ENCODE measurements at places on chromosomes 2 and 18.

DNA sequence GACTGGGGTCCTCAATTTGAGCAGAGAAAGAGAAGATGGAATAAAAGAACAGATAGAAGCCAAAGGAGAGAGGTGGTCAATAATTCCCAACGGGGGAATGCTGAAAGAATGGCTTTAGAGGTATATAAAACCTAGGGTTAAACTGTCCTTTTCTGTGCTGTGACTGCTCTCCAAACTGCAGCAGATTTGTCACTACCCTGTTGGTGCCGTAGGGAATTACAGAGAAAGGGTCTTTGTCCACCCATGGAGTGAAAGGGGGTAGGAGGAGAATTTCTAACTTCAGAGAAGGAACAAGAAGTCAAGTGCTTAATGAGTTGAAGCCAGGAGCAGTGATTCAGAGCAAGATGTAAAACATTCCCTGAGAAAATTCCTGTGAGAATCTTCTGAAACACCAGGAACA is 486.5 kb downstream of the NUP35 start:
- no peak for DNase-seq

GRCh38 chr2:147679955-147680531 is 164.8 kb upstream of the ACVR2A start:
- DNase-seq: no peak

GRCh38 chr18:53785811-53786210 is 438.7 kb downstream of the MBD2 start:
- DNase-seq: no peak

- DNase-seq: no peak
Observed at GRCh38 chr2:235866373-235866772, 301.8 kb downstream of the GBX2 start.

DNA sequence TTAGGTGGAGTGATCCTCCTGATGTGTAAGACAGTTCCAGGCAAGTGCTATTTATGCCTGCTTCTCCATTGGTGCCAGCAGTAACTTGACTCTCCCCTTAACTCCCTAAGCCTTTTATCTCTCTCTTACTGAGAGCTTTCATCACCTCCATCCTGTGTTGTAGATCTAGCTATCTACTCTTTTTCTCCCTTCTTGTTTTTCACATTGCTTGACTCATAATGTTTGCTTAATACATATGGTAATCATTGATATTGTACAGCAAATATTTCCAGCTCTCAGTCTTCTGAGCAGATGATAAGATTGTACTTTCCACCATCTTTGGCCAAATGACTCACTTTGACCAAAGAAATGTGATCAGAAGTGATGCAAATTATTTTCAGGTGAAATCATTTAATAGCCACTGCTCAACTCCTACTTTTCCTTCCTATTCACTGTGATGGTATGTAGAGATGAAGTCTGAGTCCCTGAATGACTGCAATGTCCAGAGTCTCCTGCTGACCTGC is 165.0 kb downstream of the PLCL1 start:
- DNase-seq: no peak

- no peak for DNase-seq
Observed at GRCh38 chr2:29015701-29016470, 34.8 kb downstream of the TOGARAM2 start.

DNA sequence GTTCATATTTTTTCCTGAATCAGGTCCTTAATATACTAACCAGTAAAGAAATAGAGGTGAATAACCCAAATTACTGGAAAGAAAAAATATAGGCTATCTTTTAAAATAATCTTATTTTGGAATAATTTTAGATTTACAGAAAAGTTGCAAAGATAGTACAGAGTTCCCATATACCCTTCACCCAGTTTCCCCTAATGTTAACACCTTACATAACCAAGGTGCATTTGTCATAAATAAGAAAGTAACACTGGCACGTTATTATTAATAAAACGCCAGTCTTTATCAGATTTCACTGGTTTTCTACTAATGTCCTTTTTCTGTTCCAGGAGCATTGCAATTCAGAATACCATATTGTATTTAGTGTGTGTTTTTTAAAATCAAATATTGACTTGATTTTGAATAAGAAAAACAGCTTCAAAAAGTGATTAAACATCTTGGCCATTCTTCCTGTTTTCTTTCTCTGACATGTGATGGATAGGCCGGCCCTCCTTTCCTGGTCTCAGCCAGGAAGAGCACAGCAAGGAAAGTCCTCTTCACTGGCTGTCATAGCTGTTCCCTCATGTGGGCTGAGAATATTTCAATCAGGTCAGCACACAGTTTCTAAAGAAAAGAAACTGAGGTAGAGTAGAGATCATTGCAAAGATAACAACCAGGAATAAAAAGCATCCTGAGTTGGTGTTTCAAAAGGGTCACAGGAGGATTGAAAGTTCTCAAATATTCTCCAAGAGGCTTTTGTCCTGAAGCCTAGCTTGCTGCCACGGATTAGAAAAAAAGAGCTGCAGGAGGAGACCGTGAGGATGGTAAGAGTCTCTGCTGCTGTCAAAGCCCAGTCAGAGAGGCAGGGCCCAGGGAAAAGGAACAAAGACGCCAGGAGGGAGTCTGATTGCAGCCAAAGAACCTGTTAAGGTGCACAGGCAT is 79.3 kb upstream of the ARL5A start:
- no peak for DNase-seq

- DNase-seq: no peak
Observed at GRCh38 chr18:76315722-76316230, 179.3 kb downstream of the ZNF516 start.

- DNase-seq: no peak
Observed at GRCh38 chr18:55635439-55635838, 47.4 kb upstream of the TCF4 start.

DNA sequence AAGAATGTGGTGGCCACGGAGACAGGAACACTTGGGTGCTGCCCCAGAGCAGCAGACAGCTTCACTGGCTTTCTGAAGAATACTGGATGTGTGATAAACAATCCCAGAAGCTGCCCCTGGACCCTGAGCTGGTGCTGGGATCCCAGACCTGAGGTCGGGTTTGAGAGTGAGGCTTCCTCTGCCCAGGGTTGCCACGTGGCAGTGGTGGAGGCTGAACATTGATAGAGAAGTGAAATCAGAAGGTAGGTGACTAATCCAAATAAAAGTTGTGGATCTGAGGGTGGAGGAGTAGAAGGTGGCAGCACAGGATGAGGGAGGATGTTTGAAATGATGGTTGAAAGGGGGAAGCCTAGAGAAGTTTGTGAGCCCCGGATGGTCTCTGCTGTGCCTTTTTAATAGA is 64.0 kb downstream of the FMNL2 start:
- DNase-seq: no peak

- no peak for DNase-seq
Observed at GRCh38 chr2:144464730-144465129, 55.2 kb downstream of the ZEB2 start.

DNA sequence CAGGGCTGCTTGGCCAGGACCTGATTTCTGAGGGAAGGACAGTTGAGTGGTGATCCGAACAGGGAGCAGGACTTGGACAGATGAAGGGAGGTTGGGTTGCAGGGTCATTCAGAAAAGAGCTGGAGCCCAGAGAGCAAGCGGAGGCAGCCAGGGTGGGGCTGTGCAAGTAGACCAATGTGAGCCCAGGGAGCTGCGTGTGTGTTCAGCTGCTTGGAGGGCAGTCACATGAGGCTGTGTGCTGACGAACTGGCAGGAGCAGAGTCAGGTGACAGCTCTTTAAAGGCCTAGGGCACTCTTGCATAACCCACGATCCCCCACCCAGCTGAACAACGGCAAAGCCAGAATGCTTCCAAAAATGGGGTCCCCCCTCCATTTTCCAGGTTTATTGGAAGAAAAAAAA is 4.6 kb upstream of the MLPH start:
- DNase-seq: no peak

DNA sequence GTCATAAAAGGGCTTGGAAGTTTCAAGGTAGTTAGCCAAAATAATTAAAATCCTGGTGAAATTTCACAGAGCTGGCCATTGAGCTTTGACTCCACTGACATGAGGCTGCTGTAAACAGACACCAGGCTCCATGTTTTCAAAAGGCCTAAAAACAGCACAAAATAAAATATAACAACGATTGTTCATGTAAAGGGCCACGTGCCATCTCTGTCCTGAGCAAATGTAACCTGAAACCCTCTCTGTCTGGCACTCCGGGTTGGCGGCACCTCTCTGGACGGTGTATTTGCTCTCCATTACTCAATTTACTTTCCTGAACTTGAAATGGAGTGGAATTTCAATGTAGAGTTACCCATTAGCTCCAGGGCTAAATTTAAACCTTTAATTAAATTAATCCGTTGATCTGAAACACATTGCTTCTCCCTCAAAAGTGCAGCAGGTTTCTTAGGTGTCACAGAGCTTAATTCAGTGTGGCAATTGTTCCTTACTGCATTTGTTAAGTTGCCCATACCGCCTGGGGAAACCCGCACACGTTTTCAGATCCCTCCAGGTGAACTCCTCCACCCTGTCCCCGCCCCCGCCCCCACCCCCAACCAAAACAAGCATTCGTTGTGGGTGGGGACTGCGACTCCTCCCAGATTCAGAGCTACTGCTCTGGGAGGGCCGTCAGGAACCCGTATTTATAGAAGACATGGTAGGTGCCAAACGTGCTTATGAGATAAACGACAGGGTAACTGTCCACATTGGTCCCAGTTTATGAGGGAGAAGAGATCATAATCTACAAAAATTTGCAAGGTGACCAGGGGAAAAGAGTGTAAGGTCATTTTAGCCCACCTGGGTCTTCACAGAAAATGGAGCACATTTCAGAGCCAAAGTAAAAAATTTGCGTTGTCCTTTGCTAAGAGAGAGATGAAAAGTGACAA is 1.2 kb upstream of the CABLES1 start:
- no peak for DNase-seq

DNA sequence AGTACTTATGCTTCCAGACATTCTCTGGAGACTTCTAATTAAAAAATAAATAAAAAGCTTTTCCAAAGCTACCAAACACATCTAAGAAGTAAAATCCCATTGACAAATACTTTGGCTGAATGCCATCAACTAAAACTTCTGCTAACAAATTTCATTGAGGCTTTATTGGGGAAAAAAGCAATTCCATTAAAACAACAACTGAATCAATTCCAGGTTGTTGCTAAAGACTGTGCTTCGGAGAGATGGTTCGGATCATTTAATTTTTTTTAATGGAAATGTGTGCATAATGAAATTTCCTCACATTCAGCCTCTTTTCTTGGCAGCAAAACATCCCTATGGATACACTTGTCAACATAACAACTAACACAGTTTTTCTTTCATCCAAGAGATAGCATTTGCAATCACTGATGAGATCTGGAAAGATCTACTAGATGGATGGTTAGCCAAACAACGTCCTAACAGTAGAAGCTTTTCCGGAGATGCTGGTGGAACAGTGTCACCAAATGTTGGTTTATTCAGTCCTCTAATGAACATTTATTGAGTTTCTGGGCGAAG is 446.1 kb upstream of the FAM98A start:
- DNase-seq: no peak

GRCh38 chr18:59455728-59456276 is 96.7 kb upstream of the LMAN1 start:
- DNase-seq: no peak

GRCh38 chr2:24702800-24703199 is 90.4 kb downstream of the PTRHD1 start:
- no peak for DNase-seq

All from stimulated activated CD8-positive, alpha-beta memory T cell treated with anti-CD3 and anti-CD28 coated beads, Interleukin-4, amount 100 ng/mL, for 1 hour (primary cell).